ENCODE measurements at places on chromosomes 2 and 18.

GRCh38 chr18:26002375-26002910 lies 88.0 kb downstream of the SS18 start:
- H3K4me1 ChIP-seq: no peaks in the 10 kb centered on the region
- no peaks in the 10 kb centered on the region for H3K36me3 ChIP-seq
- no peak overlapping the region for H3K27ac ChIP-seq
- no peak overlapping the region for H3K4me3 ChIP-seq
- no peaks in the 10 kb centered on the region for H3K27me3 ChIP-seq
- no peak for DNase-seq

DNA sequence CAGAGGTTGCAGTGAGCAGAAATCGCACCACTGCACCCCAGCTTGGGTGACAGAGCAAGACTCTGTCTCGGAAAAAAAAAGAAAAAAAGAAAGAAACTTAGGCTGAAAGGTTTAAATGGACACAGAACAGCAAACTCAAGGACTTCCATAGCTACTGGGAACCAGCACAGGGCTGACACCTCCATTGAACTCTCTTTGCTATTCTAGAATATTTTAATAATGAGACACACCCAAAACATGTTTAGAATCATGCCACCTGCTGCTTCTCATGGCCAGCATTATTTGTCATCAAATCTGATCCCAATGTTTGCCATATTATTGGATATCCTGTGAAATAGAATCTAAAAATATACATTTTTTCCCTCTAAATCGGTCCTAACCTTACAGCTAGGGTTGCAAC lies 42.7 kb upstream of the LTBP1 start:
- DNase-seq: no peak
- no peaks in the 10 kb centered on the region for H3K27me3 ChIP-seq
- no peaks in the 10 kb centered on the region for H3K36me3 ChIP-seq
- H3K4me1 ChIP-seq: no peaks in the 10 kb centered on the region

- H3K4me1 ChIP-seq: no peaks in the 10 kb centered on the region
- H3K4me3 ChIP-seq: no peak overlapping the region
- H3K27ac ChIP-seq: no peak overlapping the region
- no peaks in the 10 kb centered on the region for H3K27me3 ChIP-seq
These were observed 25.9 kb downstream of the MBD5 start for GRCh38 chr2:148046802-148047201.

DNA sequence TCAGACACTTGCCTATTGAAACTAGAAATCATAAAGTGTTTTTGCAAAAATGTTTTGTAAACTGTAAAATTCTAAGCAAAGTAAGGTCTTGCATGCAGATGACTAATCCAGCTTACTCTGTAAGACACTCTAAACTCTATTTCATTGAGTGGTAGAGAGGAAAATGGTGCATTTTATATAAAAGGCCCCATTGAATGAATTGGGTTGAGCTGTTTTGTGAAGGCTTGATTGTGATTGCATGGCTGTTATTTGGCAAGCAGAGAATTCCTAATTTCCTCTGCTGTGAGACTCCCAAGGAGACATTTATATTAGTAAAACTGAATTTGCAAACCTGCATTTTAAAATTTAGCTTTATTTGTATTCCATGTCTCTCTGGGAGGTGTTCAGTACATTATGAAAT lies 234.5 kb downstream of the PARD3B start:
- H3K4me3 ChIP-seq: no peak overlapping the region
- peaks cover 4% of the 10 kb centered on the region for H3K4me1 ChIP-seq
- no peak overlapping the region for H3K27ac ChIP-seq
- DNase-seq: no peak
- no peaks in the 10 kb centered on the region for H3K27me3 ChIP-seq

DNA sequence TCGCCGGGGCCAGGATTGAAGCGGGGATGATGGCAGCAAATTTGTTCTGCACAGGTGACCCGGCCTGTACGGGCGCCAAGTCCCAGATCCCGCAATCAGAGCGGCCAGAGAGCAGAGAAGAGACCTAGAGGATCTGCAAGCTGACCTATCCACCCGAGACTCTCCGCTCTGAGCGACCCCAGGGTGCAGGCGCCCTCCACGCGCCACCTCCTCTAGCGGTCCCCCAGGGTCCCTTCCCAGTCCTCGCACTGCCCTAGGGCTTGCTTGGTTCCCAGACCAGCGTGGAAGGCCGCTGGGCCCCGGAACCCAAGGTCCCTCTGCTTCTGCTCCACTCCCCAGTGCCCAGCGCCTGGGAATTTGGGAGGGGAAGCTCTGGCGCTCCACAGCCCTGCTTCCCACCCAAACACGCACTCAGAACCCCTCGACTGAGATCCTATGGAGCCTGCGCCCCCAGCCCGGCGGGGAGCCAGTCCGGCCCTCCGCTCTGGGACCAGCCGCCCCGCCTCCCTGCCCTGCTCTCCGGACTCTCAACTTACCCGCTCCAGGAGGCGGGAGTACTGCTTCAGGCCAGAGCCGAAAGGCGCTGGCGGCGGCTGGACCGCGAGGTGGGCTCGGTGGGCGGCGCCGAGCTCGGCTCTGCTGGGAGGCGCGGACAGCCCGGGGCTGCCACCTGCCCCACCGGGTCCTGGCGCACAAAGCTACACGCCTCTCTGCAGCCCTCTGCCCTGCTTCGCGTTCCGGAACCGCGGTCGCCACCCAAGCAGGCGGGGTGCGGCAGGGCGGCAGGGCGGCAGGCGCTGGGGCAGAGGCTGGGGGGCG lies 3.0 kb upstream of the SIX3 start:
- H3K27ac ChIP-seq: no peak overlapping the region
- peaks cover 5% of the 10 kb centered on the region for H3K4me1 ChIP-seq
- H3K4me3 ChIP-seq: peak overlapping the region; percentile 8
- H3K36me3 ChIP-seq: no peaks in the 10 kb centered on the region
- peaks cover 16% of the 10 kb centered on the region for H3K27me3 ChIP-seq

All from pancreas (tissue), 10 donors.